Suppressor macrophage treated with lipopolysaccharide for 4 hours (primary cell): ENCODE measurements at places on chromosomes 3 and 15.

DNA sequence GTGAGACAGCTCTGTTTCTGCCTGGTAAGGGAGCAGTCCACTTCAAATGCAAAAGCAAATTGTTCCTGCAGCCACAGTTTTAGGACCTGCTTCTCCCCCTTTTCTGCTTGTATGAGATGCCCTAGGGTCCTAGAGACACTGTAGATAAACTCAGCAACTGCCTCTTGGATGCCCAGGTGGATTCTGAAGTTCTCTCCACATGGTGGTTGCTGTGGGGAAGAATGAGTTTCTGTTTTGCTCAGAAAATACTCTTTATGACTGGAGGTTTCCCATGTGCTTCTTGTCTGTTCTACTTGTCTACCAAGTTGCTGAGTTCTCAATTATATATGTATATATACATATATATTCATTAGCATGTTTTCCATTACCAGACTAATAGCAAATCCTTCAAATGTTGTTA is 5.6 kb upstream of the ZNF80 start:
- DNase-seq = no peak

DNA sequence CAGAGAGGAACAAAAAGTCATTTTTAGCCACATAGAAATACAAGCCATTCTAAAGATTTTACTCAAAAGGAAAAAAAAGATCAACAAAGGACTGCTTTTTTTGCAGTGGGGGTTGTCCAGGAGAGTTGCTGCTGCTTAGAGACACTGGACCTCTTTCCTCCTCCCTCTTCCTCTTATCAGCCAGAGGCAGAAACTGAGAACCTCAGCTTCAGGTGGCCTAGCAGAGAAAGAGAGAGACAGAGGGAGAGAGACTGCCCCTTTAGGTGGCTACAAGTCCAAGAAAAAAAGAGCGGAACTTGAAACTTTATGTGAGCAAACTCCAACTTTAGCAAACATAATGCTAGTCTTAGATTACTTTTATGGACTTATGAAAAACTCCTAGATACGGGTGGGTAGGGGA is 54.2 kb downstream of the NPAP1 start:
- no peak for DNase-seq

DNA sequence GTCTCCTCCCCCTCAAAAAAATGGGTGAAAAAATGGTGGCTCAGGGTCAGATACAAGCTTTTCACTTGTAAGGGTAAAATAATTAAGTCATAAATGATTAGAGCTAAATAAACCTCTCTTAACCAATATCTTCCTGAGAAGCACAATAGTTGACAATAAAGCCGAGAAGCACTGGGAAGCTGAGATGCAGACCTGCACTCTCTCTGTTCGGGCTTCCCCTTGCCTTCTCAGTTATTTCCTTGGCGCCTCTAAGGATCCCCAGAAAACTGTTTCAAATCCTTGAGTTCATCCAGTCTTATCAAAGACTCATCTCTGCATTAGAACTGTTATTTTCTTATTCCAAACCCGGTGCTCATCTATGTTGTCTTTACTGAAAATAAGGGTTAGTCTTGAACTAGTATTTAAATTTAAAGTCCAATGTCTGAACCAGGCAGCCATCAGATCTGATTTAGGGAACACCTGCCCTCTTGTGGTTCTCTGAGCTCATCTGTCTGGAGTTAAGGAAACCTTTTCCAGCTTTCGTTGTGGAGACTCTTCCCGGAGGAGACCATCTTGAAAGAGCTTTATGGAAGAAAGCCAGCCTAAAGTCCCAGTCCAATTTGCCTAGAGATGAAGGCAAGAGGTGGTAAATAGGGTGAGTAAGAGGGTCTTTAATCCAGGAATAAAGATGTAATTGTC is 256.4 kb upstream of the MCTP2 start:
- DNase-seq = peak; percentile 11

DNA sequence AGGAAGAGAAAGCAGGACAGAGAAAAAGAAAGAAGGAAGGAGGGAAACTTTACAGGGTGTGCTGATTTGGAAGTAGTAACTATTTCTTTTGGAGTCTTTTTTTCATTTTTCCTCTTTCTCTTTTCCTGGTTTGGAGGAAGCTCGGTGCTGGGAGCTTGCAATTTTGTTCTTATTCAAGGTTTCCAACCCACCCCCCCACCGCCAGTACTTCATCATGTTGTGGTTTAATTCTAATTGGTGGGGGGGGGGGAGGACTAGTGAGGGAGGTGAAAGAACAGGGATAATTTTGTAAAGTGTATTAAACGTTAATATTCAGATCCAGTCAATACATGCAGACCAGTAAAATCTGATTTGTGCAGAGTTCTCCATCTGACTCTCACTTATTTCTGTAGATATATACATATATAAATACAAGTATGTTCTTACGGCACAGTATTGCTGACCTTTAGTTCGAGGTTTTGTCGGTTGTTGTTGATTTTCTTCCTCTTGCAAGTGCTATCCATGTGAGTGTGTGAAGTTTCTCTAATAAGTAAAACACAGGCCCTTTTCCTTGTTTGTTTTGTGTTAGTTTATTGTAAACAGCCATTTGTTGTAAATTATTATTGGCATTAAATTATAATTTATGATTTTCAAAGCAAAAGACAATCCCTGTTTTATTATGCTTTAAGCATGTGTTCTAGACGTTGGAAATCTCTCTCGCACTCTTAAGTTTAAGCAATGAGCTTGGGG is 9.3 kb downstream of the NR2F2 start:
- no peak for DNase-seq

DNA sequence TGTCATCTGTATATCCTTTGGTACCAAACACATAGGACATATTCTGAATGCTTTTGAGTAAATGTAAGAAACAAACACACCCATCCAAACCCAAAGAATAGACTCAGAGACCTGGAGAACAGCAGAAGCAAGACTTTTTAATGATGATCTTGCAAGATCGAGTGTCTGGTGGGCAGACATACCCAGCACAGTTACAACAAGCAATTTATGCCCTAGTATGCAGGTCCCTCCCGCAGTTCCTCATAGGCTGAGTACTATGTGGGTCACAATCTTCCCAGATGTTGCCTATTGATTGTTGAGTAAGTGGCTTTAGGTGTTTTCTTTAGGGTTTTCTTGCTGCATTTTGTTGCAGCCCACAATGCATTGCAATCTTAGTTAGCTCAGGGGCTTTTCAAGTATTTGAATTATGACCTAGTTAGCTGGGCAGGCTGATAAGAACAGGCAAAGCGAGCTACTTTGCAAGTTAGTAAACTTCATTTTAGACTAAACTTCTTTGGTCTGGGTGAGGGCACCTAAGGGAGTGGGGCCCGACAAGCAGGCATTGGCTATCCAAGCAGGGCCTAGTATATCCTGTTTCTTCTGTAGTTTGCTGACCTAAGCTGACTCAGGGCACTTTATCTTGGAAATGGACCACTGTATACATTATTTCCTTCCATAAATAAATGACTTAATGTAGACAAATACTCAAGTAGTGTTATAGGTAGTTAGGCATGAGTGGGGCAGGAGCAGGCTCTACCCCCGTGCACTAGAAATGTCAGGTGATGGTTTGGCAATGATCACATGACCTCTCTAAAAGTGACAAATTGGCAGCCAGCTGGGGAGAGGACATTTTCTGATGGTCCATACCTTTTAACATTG is 87.3 kb upstream of the LIPC start:
- no peak for DNase-seq

DNA sequence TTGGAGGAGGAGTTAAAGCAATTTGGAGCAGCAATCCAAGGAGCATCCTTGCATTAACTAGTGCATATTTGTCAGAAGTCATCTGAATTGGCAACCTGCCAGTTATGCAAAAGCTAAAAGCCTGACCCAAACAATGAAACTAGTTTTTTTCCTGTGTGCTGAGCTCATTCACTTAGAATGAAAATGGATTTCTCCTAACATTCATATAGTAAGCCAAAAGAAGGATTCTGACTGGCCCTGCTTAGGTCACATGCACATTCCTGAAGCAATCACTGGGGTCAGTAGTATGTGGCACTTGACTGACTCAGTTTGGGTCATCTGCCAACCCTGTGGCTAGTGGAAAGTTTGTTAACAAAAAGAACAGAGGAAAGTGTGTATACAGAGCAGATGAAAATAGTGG is 30.5 kb downstream of the OXSM start:
- DNase-seq = peak; percentile 63

DNA sequence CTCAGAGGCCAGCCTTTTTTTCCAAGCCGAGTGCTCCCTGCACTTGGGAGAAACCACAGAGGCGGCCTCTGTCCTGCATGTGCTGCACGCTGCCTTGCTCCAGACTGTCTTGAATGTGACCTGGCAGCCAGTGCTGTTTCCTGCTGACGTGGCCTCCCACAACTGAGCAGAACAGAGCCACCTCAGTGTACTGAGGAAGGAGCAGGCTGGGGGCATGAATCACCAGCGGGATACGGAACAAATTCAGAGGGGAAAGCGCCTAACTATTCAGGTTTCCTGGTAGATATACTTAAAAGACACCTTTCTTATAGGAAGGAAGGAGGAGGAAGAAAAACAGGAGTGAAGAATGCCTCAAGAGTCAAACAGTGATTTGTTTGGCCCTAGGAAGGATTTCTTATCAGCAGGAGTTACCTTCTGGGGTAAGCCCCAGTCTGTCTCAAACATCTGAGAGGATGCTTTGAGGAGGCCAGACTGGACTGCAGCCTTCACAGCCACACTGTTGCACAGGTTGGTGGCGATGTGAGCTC is 114.0 kb downstream of the FNDC3B start:
- peak; percentile 85 for DNase-seq

DNA sequence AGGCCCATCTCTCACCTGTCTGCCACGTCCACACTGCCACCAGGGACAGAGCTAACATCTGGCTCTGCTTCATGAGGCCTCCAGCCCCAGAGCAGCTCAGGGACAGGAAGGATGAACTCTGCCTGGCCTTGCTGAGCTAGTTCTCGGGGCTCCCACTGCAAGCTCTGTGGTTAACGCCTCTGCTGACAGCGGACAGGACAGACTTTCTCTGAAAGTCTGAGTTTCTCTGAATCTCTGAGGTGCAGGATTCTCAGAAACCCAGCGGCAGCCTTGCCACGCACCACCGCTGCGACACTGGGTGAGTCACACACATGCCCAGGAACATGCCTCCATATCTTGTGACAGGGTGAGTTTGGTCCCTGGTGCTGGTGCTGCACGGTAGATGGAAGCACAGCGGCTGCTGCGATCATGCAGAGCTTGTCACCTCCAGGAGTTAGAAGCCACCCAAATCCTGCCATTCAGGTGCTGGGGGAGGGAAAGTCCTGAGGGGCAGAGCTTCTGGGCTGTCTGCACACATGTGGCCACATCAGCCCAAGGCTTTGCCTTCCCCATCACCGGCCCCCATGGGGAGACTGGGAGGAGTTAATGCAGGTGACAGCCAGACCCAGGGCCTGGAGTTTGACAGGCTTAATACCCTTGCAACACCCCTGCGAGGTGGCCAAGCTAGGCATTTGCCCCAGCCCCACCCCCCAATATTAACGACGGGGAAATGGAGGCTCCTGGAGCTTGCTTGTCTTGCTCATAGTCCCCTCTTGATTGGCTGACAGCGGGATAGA is 267.0 kb downstream of the PLCL2 start:
- DNase-seq = no peak

GRCh38 chr15:57896114-57896513 is 169.4 kb downstream of the ALDH1A2 start:
- DNase-seq = no peak

DNA sequence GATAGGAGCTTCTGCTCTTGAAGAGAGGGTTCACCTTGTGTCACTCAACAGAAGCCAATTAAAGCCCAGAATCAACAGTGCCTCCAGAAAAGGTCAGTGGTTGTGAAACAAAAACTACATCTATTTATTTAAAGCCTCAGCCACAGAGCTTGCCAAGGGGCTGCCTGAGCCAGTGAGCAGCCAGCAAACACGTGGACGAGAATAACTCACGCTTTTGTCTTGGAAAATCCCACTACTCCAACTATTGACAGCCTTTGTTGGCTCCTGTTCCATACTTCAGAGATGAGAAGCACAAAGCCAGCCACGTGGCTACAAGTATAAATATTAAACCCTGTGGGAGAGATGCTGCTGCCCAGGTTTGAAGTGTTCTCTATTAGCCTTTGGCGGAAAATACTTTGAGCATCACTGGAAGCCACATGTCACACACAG is 10.3 kb downstream of the GPR156 start:
- no peak for DNase-seq

DNA sequence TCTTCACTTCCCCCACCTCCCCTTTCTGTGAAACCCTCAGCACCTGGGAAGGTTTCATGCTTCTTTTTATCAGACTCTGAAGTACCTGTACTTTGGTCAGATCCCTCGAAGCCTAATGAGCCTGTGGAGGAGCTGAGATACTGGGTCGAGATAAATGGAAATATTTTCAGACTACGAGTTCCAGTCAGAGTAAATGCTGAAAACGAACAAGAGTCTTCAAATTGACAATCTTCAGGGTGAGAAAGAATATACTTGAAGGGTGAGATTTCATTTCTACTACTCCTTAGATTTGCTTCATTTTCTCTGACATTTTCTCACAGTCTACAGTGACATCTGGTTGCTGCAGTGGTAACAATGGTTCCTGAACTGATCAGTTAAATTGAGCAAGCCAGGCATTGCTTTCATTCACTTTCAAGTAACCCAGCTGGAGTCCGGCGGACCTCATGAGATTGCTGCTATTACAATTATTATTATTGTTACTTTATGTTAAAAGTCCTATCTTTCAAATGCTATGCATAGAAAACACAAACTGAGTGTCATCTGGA is 337.2 kb downstream of the VGLL3 start:
- no peak for DNase-seq
